Endodermal cell (in vitro differentiated cells): ENCODE measurements at places on chromosomes 13 and 19. TPM values are rescaled to one million over a fixed set of nuclear protein-coding genes. Genes with fewer than 3 reads are reported as not detected.

ZNF723 gene
- total RNA-seq = not detected in 2 replicates

CEACAM19 gene
- total RNA-seq = 0.93 and 2.2 TPM in 2 replicates

KIR2DL3 gene
- total RNA-seq = not detected in 2 replicates

GRCh38 chr19:29645911-29646310 lies 19.4 kb upstream of the PLEKHF1 start:
- no peak for DNase-seq

- no peak for DNase-seq
Observed at GRCh38 chr13:32538143-32538620, 413 bp downstream of the N4BP2L2 start.

GRCh38 chr19:32532233-32532632 lies 48.8 kb upstream of the PDCD5 start:
- no peak for DNase-seq

PLPP2 gene
- 30.7 to 56.9 TPM (median 55.1 TPM) in 3 replicates for total RNA-seq

SMIM44 gene
- total RNA-seq = not detected in 2 replicates

GRCh38 chr19:2260341-2260805 lies 4.2 kb upstream of the JSRP1 start:
- no peak for DNase-seq

DNA sequence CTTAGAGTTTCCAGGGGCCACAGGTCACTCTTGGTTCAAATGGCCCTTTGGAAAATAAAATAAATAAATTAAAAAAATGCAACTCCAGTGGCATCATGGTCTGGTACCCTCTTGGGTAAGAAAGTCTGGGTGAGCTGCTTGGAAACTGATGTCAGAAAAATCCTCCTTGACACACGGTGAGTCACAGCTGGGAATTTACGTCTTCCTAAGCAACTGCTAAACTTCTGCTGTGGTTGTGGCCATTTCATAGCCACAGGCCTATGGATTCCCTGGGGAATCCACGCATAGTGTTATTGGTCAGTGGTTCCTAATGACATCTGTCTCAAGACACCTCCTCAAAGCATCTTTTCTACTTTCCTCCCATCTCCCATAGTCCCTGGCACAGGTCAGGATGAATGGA lies 220.8 kb downstream of the COG6 start:
- DNase-seq = no peak

CYP2B6 gene
- total RNA-seq = not detected in 3 replicates

MICU2 gene
- total RNA-seq = 34.9 to 47.2 TPM (median 45.7 TPM) in 3 replicates

DNA sequence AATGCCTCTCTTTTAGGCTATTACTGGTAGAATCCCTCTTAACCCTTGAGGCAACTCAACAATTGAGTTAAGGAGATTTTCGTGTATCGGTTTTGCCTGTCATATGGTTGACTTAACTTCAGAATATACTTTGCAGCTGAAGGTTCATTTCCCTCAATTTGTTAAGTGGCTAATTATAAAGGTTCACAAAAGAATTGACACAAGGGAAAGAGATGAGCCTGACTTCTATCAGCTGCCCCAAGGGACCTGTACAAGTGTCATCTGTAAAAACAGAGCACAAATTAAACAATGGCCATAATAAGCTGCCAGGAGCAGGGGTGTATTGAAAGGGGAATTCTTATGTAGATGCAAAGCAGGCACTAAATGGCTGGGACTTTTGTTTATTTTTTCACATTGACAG lies 334.8 kb upstream of the OBI1 start:
- no peak for DNase-seq

GRCh38 chr13:112658808-112659207 lies 31.0 kb upstream of the ATP11A start:
- DNase-seq = peak; percentile 56

ZNF667 gene
- total RNA-seq = 8.6 to 12.6 TPM (median 10.7 TPM) in 3 replicates

GRCh38 chr13:103130146-103130545 lies 63.9 kb upstream of the SLC10A2 start:
- no peak for DNase-seq

DNA sequence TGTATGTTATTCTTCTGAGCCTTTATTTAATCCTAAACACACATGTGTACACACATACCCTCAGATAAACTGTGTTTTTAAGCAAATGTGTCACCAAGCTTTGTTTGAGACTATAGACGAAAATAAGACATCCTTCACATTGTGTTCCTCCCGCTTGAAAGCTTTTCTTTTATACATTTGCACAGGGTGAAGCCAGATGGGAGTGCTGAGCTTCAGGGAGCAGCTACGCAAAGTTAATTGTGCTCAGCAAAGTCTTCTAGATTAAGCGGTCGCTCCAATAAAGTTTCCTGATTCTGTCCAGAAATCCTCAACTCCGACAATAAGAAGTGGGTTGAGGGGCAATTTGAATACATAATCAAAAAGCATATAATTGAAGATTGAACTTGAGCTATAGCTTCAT lies 117.2 kb upstream of the ARGLU1 start:
- DNase-seq = no peak

DNA sequence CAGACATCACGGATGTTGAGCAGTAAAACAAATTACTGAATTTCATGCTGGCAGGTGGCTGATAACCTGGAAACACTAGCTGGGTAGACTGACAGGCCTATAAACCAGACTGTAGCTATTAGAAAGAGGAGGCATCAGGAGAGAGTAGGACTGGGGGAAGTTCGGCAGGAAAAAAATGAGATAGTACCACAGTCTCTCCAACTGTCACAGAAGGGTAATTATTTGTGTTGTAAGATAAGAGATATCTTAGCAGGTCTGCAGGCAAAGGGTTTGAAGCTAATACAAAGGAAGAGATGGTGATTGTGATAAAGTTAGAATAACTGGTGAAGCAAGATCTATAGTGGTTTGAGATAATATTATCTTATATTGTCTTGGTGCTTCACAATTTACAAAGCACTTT lies 41.7 kb downstream of the MIPEP start:
- DNase-seq = no peak

SPRED3 gene
- total RNA-seq = 9.5 to 13.1 TPM (median 10.0 TPM) in 3 replicates

GRCh38 chr19:47436712-47437401 lies 17.5 kb upstream of the MEIS3 start:
- peak; percentile 95 for DNase-seq

DNA sequence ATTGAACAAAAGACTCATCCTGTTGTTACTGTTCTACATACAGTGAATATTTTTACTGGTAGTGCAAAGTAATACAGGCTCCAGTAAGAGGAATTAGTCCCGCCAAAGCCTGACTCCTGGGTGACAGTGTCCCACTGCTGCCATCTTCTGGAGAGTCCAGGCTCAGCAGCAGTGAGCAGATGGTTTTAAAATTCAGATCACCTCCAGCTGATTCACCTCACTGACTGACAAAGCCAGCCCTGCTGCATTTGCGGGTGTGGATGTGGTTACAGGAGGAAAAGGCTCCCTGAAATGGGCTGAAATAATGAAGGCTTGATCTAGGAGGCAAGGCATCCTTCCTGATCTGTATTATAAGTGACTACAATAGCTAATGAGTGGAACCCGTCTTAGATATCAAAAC lies 18.3 kb downstream of the PABPC3 start:
- DNase-seq = peak; percentile 95

DNA sequence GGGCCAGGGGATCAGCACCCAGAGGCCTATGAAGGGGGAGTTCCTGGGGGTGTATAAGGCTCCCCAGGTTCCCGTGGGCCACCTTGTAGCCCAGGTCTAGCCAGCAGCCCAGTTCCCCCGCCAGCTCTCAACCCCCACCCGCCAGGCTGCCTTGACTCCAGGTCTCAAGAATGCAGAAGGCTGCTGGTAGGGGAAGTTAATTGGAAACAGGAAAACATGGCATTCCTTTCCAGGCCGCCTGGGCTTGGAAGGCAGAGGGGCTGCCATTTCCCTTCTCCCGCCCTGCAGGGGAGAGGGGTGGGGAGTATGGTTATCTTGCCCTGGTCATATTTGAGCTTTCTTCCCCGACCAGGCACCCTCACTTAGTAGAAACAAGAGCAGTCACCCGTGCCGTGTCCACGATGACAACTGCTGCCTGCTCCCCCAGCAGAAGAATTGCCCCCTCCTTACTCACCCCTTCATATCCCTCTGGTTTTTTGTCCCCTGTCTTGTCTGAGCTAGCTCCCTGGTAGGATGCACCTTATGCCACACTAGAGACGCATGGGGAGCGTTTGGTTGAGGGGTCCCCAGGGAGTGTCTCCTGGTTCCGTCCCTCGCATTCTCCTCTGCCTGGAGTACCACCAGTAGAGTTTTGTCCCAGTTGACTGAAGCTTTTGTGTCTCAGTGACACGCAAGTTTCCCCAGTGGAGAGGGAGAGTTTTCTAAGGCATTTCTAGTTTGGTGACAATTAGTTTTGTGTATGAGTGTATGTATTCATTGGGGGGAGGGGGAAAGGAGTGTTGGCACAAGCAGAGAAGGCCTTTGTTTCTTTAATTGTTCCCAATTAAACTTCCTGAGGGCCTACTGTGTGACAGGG lies 4.5 kb downstream of the BICRA start:
- peak; percentile 92 for DNase-seq

S1PR5 gene
- 1.4 to 5.7 TPM (median 5.1 TPM) in 3 replicates for total RNA-seq

ELAVL3 gene
- 0.55 and 0.97 TPM in 2 replicates for total RNA-seq

DNA sequence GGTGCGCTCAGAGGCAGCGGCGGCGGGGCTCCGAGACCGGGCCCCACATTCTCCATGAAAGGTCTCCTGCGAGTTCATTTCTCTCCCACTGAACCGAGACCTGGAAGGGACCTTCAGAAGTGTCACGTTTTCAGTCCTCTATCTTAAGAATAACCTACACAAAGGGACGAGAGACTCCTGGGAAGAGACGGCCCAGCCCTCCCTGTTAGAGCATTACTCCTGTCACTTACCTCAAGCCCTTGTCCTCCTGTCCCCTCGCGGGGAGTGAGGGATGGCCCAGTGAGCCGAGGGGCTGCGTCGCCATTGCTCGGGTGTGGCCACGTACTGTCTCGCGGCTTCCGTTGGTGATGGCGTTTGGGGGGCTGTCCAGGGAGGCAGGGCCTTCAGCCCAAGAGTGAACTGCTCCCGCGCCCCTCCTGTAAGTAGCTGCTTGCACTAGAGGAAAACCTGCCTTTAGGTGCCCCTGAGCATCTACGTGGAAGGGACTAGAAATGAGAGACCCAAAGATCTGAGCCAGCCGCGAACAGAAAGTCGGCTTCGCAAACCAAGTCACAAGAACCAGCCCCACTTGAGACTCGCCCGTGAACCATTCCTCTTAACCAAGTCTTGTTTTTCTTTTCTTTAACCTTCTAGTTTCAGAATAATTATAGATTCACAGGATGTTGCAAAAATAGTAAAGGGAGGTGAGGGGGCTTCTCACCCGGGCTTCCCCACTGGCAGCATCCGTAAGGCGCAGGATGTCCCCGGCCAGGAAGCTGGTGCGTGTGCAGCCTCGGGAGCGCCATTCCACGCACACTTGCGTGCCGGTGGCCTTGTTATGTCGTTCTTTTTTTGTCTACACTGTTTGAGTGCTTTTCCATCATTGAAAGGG lies 21.1 kb upstream of the NDUFS7 start:
- no peak for DNase-seq

SIGLEC8 gene
- not detected in 3 replicates for total RNA-seq

DNA sequence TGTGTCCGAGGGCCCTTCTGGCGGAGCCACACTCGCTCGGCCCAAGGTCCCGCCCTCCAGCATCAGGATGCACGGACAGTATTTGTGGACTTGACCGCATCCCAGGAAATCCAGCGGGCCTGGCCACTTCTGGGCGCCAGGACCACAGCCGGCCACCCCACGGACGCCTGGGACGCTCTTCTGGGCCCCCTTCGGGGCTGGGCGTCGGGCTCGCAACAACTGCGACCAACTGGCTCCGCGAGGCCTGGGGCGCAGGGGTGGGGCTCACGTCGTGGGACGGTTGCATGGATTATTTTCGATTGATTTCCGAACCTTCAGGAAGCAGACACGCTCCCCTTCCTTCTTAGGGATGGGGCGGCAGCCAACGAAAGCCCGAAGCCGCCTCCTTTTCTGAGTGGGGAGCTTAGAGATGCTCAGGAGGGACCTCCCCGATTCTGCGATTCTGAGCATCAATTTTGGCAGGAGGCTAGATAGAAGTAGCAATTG lies 521 bp upstream of the NUP58 start:
- DNase-seq = peak; percentile 50

GRCh38 chr19:40907968-40908735 lies 26.1 kb upstream of the CYP2A7 start:
- peak; percentile 74 for DNase-seq

MAU2 gene
- total RNA-seq = 64.3 to 78.4 TPM (median 65.9 TPM) in 3 replicates

DNA sequence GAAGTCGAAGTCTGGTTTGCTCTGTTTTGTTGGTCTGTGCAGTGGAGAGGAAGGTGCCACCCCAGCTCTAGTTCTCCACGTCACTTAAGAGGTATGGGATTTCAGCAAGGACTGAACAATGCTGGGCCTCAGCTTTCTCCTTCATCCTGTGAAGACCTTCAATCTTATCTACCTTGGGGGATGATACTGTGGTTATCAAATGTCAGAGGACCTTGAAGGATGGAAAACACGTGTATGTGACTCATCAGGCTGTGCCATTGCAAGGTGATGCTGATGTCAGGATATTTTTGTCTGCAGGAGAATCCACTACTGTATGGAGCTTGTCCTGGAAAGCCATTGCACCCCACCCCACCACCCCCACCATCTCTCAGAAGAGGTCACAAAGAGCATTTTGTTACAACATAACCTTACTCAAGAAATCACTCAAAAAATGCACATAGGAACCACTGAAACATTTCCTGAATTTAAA lies 81.4 kb upstream of the UQCRFS1 start:
- DNase-seq = no peak

DNA sequence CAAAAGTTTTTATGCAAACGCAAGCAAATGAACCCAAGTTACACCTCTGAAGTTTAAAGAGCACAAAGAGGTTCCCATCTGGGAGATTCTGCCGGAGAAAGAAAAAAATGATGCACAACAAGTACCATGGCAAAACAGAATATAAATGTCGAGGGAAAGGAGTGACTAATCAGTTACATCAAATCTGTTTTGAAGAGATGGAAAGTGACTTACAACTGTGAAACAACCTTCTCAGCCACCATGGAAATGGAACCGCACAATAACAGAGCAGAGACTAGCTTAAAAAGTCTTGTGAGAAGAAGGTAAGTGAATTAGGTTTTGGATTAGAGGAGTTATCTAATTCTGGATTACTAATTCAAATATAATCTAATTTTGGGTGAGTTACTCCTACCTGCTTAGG lies 2.4 kb downstream of the HSPH1 start:
- no peak for DNase-seq

TNPO2 gene
- 98.8 to 126 TPM (median 106 TPM) in 3 replicates for total RNA-seq

GRCh38 chr13:114212158-114212495 lies 22.6 kb upstream of the CDC16 start:
- DNase-seq = no peak

DNA sequence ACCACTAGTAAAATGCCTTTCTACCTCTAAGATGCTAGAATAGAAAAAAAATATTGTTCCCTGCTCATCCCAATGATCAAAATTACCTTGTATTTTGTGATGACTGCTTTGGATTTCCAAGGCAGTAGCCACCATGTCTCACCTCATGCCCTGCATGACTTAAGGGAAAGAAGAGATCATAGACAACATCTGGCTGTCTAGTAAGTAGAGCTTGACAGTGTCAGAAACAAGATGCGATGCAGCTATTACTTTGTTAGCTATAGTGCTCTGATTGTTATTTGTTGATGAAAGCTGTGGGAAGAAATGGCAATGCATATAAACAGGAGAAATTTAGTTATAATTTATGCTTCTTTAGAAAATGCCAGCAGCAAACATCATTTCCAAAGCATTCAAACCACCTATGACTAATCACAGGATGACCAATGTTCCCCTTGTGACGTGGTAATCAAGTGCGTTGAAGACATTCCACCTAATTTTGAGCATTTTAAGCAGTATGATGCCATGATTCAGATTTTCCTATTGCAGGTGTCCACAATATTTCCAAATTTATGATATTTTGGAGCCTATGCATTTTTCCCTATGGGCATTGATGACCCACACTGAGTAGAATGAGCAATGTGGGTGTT lies 308.3 kb downstream of the KCNRG start:
- no peak for DNase-seq
